ENCODE measurements at places on chromosomes 12 and 14. TPM values are rescaled to one million over a fixed set of nuclear protein-coding genes. Genes with fewer than 3 reads are reported as not detected.

DNA sequence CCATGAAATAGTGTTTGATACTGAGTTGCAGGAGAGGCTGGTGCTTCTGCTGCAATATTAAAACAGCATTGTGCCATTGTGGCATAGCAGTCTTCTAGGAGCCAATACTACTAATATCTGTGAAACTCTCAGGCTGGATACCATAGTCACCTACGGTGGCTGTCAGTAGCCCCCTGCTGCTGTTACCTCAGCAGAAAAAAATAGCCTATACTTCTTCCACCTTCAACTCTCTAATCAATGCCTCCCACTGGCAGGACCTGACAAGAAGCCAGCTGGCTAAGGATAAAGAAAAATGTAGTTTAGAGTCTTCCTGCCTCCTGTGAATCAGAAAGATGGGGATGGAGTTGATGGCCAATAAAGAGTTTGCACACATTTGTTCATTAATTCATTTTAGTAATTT lies 91.6 kb downstream of the PDE3A start:
- no peak for DNase-seq

DNA sequence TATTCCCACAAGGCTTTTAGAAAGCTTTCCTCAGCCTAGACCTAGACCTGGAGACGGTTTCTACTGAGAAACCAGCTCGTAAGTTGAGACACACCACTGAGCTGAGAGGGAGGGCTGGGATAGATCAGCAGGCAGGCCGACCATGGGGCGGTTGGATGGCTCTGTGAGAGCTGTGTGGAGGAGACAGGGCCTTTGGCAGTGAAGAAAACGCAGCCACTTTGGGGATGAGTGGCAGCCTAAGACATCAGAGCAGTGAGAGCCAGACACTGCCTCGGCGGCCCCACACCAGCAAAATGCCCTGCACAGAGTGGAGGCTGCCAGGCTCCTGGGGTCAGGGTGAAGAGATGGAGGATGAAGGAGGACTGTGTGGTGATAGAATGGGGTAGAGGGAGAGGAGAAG lies 46.0 kb downstream of the CACNA2D4 start:
- DNase-seq: no peak

DNA sequence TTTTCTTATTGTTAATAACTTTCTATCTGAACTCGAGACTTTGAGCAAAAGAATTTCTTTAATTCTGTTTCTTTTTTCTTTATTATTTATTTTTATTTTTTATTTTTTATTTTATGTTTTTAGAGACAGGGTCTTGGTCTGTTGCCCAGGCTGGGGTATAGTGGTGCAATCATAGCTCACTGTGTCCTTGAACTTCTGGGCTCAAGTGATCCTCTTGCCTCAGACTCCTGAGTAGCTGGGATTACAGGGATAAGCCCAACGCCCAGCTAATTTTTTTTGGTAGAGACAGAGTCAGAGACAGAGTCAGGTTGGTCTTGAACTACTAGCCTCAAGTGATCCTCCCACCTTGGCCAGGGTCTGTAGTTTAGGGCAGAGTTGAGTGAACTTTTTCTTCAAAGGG lies 18.5 kb downstream of the METAP2 start:
- no peak for DNase-seq

DNA sequence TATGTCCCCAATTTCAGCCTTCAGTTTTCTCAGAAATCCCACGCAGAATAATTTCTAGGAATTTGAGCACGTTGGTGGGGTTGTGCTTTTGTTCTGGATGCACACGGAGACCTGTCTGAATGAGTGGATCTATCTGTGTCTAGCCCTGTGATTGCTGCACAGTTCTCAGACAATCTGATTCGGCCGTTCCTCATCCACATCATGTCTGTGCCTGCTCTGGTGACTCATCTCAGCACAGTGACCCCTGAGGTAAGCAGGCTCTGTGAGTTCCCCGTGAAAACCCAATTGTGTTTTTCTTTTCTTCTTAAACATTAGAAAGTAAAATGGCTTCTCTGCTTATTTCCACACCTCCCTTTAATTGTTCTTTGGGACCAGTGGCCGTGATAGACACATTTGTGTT lies 20.2 kb downstream of the UBE3B start:
- DNase-seq: no peak

DNA sequence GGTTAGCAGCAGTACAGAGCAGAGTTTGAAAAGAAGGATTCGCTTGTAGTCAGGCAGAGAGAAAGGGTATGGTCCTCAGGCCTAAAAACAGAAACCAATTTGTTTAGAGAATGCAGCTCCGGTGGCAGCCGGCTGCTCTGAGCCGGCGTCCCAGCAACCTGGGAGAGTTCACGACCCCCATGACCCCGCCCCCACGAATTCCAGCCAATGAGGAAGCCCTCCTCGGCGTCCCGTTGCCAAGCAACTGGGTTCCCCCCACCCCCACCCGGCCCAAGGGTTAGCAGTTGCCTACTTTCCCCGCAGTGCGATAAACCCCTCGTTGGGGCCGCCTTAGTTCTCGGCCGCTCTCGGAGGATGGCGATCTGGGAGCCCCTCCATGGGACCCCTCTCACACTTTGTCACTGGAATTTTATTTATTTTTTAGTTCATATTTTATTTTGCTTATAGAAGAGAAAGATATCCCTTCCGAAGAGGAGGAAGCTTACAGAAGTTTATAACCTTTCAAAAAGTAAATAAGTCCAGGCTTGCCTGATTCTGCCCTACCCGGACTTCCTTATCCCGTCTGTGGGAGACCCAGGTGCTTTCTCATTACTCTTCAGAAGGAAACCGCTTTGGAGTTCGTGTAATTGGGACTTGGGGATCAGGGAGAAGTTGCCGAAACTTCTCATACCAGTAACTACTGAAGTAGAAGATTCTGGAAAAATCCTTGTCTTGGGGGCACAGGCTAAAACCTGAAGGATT lies at the start of gene CCDC60:
CCDC60 (plus strand) TSS at position 300 of the 741 bp plus-strand sequence. CDS start 448 bp downstream, outside the sequence.
- no peak for DNase-seq

DNA sequence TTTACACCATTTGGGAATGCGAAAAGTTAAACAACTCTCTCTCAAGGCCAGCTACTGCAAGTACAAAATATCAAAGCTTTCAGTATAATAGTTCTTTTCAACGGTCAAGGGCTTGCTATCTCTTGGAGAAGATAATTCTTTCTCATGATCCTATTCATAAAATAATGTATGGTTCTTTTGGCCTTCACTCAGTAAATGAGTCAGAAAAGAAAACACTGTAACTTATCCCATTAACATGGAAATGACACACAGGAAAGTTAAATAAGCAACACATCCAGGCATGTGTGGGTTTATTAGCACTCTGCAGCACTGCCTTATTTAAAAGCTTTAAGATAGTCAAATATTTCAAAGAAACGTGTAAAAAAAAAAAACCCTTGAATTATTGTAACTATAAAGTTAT lies 36.9 kb downstream of the ZFC3H1 start:
- no peak for DNase-seq

GRCh38 chr12:47209014-47209413 lies 129.3 kb upstream of the AMIGO2 start:
- no peak for DNase-seq

DNA sequence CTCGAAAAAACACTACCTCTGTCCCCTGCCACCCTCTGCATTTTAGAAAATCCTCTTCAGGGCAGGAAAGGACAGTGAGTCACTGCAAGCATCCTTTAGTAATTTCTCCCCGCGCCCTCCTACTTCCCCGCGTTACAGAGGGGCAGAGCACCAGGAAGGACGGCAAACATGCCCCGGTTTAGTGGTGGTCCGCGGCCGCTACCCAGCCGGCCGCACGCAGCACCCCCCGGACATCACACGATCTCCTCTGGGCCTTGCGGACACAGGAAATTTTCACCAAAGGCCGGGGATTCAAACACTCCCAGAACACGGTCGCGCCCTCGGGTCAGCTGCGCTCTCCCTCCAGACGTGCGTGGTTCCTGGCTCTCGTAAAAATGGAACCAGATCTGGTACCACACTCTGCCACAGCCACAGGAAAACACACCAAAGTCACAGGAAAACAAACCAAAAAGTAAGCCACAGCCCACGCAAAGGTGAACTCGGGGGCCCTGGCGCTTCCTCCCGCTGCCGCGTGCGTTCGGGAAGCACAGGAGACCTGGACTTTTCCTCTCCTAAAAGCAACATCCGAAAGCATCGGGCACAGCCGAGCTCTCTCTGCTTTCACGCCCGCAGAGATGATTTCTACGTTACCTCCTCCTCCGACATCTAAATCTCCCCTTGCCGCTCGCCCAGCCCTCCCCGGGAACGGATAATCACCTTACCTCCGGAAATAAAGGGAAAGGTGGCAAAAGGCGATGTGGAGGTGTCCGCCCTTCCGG lies 839 bp downstream of the SLC38A1 start:
- DNase-seq: peak; percentile 44

- no peak for DNase-seq
Measured at GRCh38 chr14:55731881-55732498, 152.0 kb downstream of the KTN1 start.

GRCh38 chr12:80291108-80291754 lies 152.8 kb upstream of the PTPRQ start:
- DNase-seq: no peak

GRCh38 chr12:108638141-108638827 lies 4.6 kb upstream of the SELPLG start:
- no peak for DNase-seq

GRCh38 chr14:67566908-67567307 lies 33.2 kb downstream of the PIGH start:
- DNase-seq: peak; percentile 8

- DNase-seq: no peak
Measured at GRCh38 chr12:89064151-89064550, 288.1 kb downstream of the DUSP6 start.

- DNase-seq: no peak
Measured at GRCh38 chr12:41532072-41532471, 344.0 kb downstream of the PDZRN4 start.

GRCh38 chr12:119183942-119184695 lies 5.4 kb downstream of the HSPB8 start:
- no peak for DNase-seq

GRCh38 chr12:15278816-15279658 lies 43.3 kb upstream of the PTPRO start:
- DNase-seq: peak; percentile 79

DNA sequence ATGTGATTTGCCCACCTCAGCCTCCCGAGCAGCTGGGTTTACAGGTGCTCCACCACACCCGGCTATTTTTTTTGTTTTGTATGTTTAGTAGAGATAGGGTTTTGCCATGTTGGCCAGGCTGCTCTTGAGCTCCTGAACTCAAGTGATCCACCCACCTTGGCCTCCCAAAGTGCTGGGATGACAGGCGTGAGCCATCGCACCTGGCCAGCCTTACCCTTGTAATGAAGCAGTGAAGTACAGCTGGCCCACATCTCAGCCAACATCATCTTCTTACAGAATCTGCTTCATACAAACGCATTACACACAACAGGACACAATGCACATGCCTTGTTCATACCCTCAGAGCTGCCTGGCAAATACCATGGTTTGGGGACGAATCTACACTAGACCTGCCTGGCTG lies 31.3 kb upstream of the CHFR start:
- DNase-seq: no peak

DNA sequence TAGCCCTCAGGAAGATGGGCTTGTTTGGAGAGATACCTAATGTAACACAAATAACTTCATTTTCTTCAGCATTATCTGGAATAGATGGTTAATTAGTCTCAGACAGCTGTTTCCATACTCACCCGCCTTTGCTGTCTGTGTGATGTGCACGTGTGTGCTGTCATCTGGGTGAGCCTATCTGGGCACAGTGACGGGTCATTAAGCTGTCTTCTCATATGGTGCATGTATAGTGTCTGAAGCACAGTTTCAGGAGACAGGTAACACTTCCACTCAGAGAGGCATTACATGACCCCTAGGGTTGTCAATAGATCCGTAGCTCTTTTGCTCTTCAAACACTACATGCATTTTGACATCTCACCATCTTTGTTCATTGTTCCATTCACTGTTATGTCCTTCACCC lies 493.3 kb downstream of the APAF1 start:
- no peak for DNase-seq

DNA sequence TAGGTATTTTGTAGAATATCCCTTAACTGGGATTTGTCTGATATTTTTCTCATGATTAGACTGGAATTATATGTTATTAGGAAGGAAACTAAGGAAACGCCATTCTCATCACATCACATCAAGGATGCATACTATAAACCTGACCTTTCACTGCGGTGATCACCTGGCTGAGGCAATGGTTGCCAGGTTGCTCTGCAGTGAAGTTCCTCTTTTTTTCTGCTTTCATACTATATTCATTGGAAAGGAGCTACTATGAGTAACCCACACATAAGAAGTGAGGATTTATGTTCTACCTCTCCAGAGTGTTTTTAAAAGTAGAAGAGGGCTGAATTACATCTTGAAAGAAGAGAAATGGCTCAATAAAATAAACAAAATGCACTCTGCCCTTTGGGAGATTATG lies 31.0 kb upstream of the GRIP1 start:
- no peak for DNase-seq

GRCh38 chr12:100899301-100899700 lies 104.7 kb downstream of the ANO4 start:
- DNase-seq: no peak

GRCh38 chr12:63396135-63396534 lies 245.1 kb upstream of the AVPR1A start:
- no peak for DNase-seq

- no peak for DNase-seq
Measured at GRCh38 chr12:123731596-123731995, 19.4 kb downstream of the ATP6V0A2 start.

The TMEM63C gene
- total RNA-seq: 0.16 TPM

The EPYC gene
- total RNA-seq: not detected

The GSC gene
- not detected for total RNA-seq

The SLC35F4 gene
- total RNA-seq: not detected

The KRT82 gene
- total RNA-seq: not detected

The TAS2R7 gene
- not detected for total RNA-seq
